Astrocyte (in vitro differentiated cells and primary cell): ENCODE measurements at places on chromosomes 2 and 18.

GRCh38 chr18:7336623-7337022, 105.7 kb downstream of the LRRC30 start:
- no peak for DNase-seq
- H3K27me3 ChIP-seq, result no peaks in the 10 kb centered on the region
- peaks cover 3% of the 10 kb centered on the region for H3K4me1 ChIP-seq

DNA sequence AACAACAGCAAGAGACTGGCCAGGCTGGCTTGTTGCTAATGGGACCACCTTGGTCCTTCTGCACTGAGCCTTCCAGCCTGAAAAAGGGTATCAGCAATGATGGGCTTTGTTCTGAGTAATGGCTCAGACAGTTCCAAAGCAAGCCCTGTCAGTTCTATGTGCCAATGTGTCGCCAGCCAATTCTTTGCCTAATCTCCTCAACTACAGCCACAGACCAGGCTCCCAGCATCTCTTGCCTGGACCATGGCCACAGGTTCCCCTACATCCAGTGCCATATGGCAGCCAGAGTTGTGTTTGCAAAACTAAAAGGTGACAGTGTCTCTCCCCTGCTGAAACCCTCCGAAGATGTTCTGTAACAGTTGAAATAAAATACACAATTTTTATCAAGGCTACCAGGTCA, 61.5 kb upstream of the TMEM177 start:
- no peaks in the 10 kb centered on the region for H3K27me3 ChIP-seq
- H3K4me1 ChIP-seq, result no peaks in the 10 kb centered on the region
- H3K4me3 ChIP-seq, result no peak overlapping the region
- H3K27ac ChIP-seq, result no peak overlapping the region
- no peaks in the 10 kb centered on the region for H3K36me3 ChIP-seq

DNA sequence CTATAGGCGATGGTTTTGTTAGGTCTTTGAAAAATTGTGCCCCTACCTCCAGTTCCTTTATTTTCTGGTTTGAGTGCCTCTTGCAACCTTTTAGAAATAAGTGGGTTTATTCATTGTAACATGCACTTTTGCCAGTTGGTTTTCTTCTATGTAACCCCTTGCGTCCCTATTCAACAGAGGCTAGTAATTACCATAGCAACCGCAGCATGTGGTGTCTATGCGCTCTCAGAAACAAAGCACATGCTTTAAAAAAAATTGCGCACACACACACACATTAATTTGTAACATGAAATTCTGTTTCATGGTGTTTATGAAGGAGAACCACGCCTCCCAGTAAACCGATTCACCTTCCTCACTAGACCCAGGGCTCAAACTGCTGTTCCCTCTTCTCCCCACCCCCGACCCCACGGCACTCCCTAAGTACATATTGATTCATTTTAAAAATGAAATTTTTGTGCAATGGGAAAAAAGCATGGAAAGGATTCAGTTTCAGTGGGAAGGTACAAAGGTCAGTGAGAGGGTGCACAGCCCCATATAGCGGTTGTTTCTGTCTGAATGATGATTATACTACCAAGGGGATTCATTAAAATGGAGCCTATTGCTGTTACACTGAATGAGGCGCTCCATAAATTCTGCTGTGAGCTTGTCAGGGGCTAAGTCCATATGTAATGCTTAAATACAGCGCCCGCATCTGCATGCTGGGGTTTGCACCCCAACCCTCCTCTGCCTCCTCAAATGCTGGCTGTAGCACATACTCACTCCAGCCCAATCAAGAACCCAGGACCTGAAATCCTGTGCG, 206.9 kb downstream of the ICOS start:
- H3K4me3 ChIP-seq, result no peak overlapping the region
- H3K4me1 ChIP-seq, result no peaks in the 10 kb centered on the region
- H3K27me3 ChIP-seq, result peaks cover 11% of the 10 kb centered on the region
- H3K36me3 ChIP-seq, result no peaks in the 10 kb centered on the region
- no peak for DNase-seq

DNA sequence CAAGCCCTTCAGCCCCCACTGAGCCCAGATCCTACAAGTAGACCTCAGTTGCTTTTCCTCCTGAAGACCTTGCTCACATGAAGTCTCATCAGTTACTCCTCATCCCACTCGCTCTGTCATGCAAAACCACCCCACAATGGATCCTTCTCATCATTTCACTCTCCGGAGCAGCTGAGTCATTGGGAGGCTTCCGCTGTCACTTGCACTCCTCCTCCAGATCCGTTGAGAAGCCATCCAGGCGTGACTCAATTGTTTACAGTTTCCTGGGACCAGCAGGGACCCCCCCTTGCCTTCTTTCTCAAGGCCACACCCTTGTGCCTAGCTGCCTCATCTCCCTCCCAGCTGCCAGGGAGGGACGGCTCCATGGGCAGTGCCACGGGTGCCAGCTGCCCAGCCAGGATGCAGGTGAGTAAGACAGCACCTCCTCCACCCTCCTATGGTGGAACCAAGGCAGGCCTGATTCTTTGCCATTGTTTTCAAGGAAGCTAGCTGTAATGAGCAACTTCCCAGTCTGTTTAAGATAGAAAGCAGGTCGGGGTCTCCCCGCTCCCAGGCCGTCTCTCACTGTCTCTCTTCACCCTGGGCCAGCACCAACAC, 16.3 kb downstream of the GPR55 start:
- H3K27me3 ChIP-seq, result no peaks in the 10 kb centered on the region
- peaks cover 17% of the 10 kb centered on the region for H3K4me1 ChIP-seq
- H3K36me3 ChIP-seq, result no peaks in the 10 kb centered on the region
- no peak overlapping the region for H3K4me3 ChIP-seq

DNA sequence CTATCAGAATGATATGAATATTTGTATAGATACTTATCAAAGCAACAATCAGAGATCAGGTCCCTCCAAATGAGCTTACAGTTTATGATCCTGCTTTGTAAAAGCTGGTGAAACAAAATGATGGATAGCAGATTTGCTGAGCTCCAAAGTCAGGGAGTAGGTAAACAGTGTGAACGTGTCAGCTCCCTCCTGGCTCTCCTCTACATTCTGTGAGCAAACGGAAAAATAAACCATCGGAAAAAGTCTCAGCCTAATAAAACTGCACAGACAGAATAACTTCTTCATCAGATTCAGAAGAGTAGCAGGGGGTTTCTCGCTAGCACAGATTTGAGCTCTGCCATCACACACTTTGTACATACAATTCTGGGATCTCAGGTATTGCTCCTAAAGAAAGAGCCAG, 51.3 kb downstream of the BCL11A start:
- peaks cover 3% of the 10 kb centered on the region for H3K4me1 ChIP-seq
- H3K27me3 ChIP-seq, result no peaks in the 10 kb centered on the region
- H3K27ac ChIP-seq, result no peak overlapping the region
- DNase-seq, result no peak
- no peaks in the 10 kb centered on the region for H3K36me3 ChIP-seq
- H3K4me3 ChIP-seq, result no peak overlapping the region

GRCh38 chr2:52805901-52806410, 961.6 kb upstream of the CHAC2 start:
- DNase-seq, result peak; percentile 16
- no peak overlapping the region for H3K27ac ChIP-seq
- no peaks in the 10 kb centered on the region for H3K27me3 ChIP-seq
- no peaks in the 10 kb centered on the region for H3K36me3 ChIP-seq
- no peaks in the 10 kb centered on the region for H3K4me1 ChIP-seq

DNA sequence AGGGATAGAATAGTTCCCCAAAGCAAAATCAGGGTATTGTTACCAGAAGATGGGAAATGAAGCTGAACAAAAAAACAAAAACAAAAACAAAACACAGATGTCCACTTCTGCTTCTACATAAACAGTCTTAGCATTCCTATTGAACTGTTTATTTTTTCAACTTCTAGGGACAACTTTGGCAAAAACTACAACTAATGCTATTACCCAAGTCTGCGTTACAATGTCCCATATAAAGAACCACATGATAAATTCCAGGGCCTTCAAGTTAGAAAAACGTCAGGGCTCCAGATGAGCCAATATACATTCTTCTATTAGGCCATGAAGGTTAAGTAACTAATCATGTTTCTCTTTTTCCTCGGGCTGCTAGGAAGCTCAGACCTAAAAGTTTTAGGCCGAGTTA, 16.9 kb downstream of the PID1 start:
- H3K27ac ChIP-seq, result no peak overlapping the region
- no peak overlapping the region for H3K4me3 ChIP-seq
- no peaks in the 10 kb centered on the region for H3K27me3 ChIP-seq
- no peaks in the 10 kb centered on the region for H3K4me1 ChIP-seq
- no peak for DNase-seq

GRCh38 chr2:24076849-24077534, 866 bp upstream of the SF3B6 start:
- H3K4me1 ChIP-seq, result peaks cover 8% of the 10 kb centered on the region
- peaks cover 26% of the 10 kb centered on the region for H3K36me3 ChIP-seq
- no peaks in the 10 kb centered on the region for H3K27me3 ChIP-seq
- DNase-seq, result no peak

DNA sequence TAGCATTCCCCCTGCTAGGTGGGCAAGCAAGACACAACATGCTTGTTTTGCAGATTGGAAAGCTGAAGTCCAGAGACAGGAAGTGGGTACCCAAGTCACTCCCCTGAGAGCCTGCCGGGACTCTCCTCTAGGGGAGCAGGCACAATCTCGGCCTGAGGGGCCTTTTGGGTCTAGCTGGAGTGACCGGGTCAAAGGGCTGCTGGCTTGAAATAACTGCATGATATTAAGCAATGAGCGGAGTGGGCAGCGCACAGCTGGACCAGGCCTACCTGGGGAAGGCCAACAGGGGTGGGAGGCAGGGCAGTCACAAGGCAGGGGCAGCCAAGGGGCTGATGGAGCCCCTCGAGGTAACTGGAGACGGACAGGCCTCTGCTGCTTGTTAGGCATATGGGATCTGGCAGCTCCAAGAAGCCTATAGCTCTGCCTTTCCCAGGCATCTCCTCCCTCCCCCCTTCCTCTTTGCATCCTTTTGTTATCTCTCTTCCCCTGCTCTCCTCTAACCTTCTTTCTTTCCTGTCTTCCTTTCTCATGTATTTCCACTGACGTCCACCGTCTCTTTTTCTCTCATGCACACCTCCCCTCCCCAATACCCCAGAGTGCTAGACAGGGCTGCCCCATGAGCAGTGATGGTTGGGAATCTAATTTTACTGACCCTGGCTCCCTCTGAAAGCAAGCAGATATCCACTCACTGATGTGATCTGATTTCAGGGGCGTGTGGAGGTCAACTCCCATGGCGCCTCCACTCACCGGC, 237.5 kb downstream of the LOXHD1 start:
- no peak overlapping the region for H3K4me3 ChIP-seq
- H3K27me3 ChIP-seq, result no peaks in the 10 kb centered on the region
- no peak for DNase-seq
- H3K4me1 ChIP-seq, result no peaks in the 10 kb centered on the region
- no peak overlapping the region for H3K27ac ChIP-seq

DNA sequence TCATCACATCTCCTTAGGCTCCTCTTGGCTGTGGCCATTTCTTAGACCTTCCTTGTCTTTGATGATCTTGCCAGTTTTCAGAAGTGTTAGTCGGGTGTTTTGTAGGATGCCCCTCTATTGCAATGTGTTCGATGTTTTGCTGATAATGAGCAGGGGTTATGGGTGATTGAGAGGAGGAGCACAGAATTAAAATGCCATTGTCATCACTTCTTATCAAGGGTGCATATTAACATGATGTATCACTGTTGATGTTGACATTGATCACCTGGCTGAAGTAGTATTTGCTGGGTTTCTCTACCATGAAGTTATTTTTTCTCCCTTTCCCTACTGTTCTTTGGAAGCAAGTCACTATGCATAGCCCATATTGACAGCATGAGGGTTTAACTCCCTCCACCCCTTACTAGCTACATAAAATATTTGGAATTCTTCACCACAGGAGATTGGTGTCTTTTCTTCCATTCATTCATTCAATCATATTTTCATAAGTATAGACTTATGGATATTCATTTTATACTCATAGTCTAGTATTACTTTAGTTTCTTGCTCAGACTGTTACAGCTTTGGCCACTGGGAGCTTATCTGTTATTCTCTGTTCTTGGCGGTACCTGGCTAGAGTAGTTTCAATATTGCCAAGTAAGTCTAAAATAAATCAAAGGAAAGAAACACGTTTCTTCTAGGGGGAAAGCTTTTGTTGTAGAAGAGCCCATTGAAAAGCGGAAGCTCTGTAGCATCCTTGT, 54.5 kb upstream of the TMEM87B start:
- no peak overlapping the region for H3K4me3 ChIP-seq
- no peaks in the 10 kb centered on the region for H3K4me1 ChIP-seq
- DNase-seq, result no peak

- no peak overlapping the region for H3K4me3 ChIP-seq
- peaks cover 19% of the 10 kb centered on the region for H3K27me3 ChIP-seq
- no peaks in the 10 kb centered on the region for H3K36me3 ChIP-seq
- DNase-seq, result no peak
- H3K27ac ChIP-seq, result no peak overlapping the region
- no peaks in the 10 kb centered on the region for H3K4me1 ChIP-seq
These were observed 36.9 kb downstream of the TBC1D8 start for GRCh38 chr2:101114268-101114783.

GRCh38 chr2:239509373-239510143, 108.7 kb upstream of the HDAC4 start:
- no peak overlapping the region for H3K27ac ChIP-seq
- no peak for DNase-seq
- H3K27me3 ChIP-seq, result no peaks in the 10 kb centered on the region

- no peak for DNase-seq
- no peaks in the 10 kb centered on the region for H3K4me1 ChIP-seq
- no peaks in the 10 kb centered on the region for H3K36me3 ChIP-seq
- peaks cover 22% of the 10 kb centered on the region for H3K27me3 ChIP-seq
- no peak overlapping the region for H3K4me3 ChIP-seq
- no peak overlapping the region for H3K27ac ChIP-seq
These were observed 159.2 kb downstream of the RAPGEF4 start for GRCh38 chr2:172894689-172895387.

GRCh38 chr2:205451901-205452512, 230.3 kb upstream of the NRP2 start:
- H3K27ac ChIP-seq, result no peak overlapping the region
- H3K4me3 ChIP-seq, result no peak overlapping the region
- no peak for DNase-seq

DNA sequence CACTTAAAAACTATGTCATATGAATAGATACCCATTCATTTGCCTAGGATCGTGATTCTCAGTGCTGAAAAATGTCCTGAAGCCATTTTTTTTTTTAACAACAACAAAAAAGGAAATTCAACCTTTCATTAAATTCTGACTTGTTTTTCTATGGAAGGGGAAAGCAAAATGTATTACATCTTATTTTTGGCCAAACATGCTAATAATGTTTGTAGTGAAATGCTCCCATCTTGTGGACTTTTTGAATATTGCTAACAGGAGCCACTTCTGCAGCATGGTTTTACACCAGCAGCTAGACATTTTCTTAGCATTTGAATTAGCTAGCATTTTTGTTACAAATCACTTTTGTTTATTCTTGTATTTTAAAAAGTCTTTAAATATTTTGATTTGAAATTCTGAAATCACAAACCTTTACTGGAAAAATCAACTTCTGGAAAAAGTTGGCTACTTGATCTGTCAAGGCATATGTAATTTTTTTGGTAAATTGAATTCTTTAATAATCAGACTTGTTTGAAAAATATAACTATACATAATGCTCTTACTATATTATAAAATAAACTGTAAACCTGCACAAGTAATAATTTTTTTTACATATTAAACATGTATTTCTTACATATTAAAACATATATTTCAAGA, 75.8 kb downstream of the KIDINS220 start:
- no peaks in the 10 kb centered on the region for H3K4me1 ChIP-seq
- DNase-seq, result peak; percentile 12
- H3K27ac ChIP-seq, result no peak overlapping the region
